Activated effector memory CD4-positive, alpha-beta T cell treated with Interleukin-2 at 50 U/mL for 16 hours (primary cell): ENCODE measurements at places on chromosomes 12 and 14.

DNA sequence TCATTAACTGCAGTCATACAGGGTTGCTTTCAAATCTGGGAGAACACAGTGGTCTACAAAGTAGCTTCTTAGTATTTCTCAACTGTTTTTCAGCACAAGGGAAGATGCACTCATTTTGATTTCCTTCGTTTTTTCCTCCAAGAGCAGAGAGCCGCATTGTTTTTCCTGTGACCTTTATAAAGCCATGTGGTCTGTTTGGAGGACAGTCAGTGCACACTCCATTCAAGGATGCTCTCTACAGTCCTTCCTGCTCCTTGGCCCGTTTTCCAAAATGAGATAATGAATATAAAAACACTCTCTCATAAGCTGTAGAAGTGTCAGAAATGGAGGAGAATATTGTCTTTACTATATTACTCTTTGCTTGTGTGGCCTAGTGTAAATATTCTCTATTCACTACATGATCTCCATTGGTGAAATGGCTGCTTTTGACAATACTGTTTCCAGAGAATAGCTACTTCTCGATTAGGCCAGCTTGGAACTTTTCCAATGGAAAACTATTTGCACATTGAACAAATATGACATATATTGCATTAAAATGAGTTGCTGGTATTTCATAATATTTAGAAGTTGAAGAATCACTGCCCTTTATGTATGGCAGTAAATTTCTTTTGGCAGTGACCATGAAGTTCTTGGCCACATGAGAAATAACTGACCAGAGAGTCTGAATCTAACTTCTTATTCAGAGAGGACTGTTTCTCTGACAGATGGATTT lies 393.1 kb upstream of the RGS6 start:
- no peak for DNase-seq

DNA sequence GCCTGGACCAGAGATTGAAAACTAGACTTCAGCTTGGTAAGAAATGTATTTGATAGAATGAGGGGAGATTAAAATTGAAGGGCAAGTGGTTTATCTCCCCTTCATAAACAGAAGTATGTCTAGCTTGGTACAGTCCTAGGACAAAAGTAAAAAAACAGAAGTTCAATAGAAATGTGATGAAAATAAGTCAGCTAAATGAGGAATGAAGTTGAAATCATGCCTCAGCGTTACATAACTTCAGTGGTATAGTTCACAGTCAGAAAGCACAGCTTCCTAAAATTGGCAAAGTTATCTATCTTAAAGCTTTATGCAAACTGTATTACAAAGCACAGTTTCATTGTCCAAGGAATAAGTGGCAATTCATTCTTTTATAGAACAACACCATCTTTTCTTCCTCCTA lies 90.2 kb upstream of the SYT10 start:
- DNase-seq: no peak

DNA sequence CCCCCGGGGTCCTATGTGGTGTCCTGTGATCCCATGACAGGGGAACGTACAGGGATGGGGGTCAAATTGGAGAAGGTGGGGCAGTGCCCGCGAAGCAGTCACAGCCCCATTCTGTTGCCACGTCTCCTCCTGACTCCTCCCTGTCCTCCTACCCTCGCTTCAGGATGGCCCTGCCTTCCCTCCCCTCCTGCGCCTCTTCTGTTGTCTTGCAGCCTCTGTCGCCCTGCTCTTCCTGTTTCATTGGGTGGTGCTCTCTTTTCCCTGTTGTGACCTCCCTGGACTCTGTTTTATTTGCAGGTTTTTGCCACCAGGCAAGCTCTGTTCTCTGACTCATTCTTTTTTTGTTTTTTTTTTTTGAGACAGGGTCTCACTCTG lies 18.7 kb downstream of the CABP1 start:
- no peak for DNase-seq

DNA sequence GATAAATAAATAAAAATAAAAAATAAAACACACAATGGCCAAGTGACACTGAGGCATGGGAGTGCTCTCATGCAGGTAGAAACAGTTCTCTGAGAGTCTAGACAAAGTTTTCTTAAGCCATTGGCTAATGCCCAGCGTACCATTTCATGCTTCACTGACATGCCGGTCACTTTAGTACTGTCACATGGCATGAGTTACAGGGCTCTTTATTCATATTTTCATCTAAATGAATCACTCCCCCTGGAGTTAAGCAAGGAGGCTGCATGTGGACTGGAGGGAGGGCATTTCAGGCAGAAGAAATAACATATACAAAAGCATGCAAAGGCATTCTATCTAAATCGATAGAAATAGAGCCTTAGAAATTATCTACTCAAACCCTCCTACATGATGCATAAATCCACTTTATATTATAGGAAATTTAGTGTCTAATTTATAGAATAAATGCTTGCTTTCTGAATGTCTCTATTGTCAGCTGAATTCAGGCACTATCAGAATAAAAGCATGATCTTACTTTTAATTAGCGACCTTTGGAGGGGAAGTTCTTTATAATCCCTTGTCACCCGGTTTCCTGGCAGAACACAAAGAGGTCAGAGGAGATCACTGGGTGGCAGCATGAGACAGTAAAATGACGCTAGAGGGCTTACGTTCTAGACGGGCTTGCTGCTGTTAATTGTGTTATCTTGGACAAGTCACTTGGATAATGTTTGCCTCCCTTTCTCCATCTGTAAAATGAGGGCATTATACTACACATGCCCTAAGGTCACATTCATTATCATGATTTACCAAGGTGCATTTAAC lies 17.5 kb downstream of the DYRK4 start:
- DNase-seq: no peak

DNA sequence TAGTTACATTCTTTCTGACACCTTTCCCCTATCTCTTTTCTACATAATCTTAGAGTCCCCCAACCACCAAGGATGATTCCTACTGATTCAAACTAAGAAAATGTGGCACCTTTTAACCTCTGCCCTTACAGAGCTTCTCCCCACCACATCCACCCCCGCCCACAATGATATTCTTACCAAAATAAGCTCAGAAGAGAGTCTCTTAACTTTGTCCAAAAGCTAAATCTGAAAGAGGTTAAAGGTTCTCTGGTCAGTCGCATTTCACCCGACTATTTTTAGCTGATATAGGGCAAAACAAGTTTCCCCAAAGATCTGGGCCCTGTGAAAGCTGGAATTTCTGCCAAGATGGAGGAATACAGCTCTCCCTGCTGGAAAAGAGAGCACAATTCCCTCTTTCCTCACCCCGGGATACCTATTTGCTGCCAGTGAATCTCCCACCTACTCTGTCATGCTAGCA lies 128.6 kb downstream of the ZFP36L1 start:
- DNase-seq: no peak
